CD4-positive, alpha-beta T cell treated with Interleukin-2 at 100 ng/mL for 4 hours (primary cell): ENCODE measurements at places on chromosomes 3 and 15.

- no peak for DNase-seq
Measured at GRCh38 chr3:16790432-16791400, 94.0 kb upstream of the PLCL2 start.

GRCh38 chr3:122006267-122006666, 15.8 kb downstream of the ILDR1 start:
- no peak for DNase-seq

DNA sequence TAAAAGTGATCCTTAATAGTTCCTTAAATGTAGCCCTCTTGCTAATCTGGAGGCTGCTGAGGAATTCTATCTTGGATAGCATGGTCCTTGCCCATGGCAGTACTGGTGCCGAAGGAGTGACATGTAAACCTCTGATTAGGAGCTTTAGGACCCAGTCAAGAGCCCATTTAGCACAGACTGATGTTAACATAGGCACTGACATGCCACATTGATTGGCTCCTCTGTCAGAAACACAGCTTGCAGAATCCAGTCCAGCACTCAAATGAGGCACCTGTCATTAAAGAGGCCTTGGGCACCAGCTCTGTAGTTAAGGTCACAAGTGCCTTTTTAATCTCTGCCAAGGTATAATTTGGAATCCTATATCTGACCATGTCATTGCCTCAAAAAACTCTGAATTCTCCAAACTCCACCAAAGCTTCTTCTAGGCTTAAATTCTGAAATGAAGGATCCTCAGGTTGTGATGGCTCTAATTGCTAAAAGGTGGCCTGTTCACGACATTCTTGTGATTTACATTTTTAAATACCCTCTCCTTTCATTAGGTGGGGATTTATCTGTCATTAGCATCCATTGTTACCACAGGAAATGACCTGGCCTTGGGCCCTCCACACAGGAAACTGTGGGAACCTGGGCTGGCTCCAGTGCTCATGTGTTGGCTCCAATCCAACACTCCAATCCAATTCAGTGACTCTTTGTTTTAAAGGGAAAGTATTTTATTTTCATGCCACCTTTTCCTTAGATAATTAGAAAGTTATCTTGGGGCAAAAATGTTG, 57.3 kb upstream of the RNF7 start:
- peak; percentile 6 for DNase-seq

- no peak for DNase-seq
Measured at GRCh38 chr3:122969585-122970469, 57.7 kb downstream of the SEMA5B start.
